ENCODE measurements at places on chromosomes 3 and 15. TPM values are rescaled to one million over a fixed set of nuclear protein-coding genes. Genes with fewer than 3 reads are reported as not detected.

- no peak for DNase-seq
Observed at GRCh38 chr3:111412656-111413055, 129.3 kb upstream of the CD96 start.

DNA sequence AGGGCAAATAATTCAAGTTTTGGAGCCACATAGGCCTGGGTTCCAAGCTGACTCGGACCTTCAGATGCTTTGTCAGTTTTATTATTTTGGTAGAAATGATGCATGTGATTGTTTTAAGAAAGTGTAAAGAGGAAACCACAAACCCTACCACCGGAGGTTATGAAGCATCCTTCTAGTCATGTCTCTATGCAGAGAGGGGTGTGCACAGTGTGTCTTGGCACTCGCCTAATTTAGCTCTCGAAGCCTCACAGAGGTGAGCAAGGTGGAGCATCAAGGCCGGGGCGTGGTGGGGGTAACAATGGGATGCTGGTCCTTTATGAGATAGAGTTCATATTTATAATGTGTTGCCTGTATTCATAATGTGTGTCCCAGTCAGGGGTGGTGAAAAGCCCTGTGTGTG lies 63.7 kb upstream of the SMAD6 start:
- no peak for DNase-seq

DNA sequence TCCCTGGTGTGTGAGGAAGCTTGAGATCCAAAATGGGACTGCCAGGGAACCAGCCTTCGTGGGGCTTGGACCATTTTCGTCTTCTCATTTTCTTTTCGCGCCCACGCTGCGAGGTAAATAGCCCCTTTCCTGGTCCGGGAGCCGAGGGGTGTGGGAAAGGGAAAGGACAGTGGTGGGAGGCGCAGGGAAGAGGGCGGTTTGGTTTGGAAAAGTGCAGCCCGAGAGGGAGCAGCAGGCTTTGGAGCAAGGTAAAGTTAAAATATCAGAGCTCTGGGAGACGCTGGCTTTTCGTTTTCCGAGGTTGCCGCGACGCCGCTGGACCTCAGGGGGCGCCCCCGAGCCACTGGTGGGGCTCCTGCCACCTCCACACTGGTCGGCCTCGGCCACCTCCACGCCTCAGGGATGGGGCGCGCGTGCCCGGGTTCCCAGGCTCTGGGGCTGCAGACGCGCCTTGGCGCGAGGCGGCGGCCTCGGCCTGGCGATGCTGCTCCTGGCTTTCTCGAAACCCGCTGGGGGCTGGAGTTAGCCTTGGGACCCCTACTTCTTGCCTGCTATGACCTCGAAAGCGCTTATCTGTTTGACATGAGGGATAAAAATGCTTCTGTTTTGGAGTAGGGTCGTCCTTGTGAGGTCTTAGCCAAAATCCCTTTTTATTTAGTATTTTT lies 3.2 kb downstream of the PTPRG start:
- no peak for DNase-seq

- no peak for DNase-seq
Observed at GRCh38 chr15:67611370-67612369, 69.2 kb downstream of the MAP2K5 start.

DNA sequence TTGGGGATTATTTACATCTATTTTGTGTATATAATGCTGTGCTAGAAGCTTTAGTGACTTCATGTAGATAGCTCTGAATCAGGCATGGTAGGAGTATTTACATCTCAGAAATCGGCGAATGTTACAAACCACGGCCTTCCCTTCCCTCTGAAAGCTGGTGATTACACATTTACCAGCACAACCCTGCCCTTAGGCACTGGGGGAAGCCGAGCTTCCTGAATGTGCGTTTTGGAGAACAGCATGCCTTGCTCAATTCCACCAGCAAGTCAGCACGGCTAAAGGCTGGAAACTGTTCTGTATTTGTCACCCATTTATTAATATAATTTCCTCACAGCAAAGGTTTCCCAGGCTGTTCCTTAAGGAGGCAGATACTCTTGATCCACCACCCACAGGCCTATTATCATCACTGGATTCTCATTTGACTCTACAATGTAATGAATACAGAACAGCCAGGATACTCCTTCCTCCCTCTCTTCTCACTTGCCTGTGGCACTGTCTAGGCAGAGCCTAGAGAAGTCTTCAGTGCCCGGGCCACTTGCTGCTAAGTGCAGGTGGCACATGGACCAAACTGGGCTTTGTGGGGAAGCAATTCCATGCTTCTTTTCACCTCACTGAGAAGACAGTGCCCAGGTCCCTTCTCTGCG lies 55.2 kb upstream of the CACNA2D3 start:
- DNase-seq = no peak

- no peak for DNase-seq
Observed at GRCh38 chr3:171270541-171270940, 189.7 kb downstream of the TNIK start.

The STRIT1 gene
- total RNA-seq = not detected

GRCh38 chr3:120393243-120393642 lies 44.1 kb upstream of the LRRC58 start:
- DNase-seq = no peak

The PPM1L gene
- total RNA-seq = 6.4 TPM

GRCh38 chr3:187167777-187168176 lies 28.5 kb upstream of the RPL39L start:
- DNase-seq = no peak

DNA sequence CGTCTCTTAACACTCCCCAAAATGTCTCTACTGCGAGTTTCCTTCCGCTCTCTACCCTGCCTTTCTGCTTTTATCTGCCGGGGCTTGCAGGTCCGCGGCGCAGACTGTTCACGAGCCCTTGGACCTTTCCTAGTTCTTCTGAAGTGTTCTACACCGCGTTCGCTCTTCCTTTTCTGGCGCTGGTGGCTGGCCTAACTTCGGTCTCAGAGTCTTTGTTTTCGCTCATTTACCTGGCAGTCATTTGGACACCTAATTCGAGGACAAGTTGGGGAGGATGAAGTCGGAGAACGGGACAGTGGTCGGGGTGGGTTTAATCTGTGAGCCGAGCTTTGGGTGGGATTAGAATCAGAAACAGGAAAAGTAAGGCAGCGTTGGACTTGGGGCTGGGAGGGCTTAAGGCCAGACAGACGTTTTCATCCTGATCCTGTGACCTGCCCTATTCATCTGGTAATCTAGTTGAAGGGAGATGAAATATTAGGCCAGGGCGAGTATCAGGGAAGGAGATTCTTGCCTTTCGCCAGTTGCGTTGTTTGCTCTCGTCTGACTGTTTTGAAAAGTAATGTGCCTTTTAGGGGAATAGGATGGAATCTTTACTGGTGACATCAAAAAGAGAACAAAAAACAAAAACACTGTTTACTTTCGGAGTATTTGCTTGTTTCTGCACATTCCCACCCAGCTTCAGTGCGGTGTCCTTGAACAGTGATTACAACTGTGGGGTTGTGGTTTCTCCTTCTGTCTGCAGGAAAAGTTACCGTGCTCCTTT lies 1.8 kb downstream of the DIPK2A start:
- peak; percentile 66 for DNase-seq

DNA sequence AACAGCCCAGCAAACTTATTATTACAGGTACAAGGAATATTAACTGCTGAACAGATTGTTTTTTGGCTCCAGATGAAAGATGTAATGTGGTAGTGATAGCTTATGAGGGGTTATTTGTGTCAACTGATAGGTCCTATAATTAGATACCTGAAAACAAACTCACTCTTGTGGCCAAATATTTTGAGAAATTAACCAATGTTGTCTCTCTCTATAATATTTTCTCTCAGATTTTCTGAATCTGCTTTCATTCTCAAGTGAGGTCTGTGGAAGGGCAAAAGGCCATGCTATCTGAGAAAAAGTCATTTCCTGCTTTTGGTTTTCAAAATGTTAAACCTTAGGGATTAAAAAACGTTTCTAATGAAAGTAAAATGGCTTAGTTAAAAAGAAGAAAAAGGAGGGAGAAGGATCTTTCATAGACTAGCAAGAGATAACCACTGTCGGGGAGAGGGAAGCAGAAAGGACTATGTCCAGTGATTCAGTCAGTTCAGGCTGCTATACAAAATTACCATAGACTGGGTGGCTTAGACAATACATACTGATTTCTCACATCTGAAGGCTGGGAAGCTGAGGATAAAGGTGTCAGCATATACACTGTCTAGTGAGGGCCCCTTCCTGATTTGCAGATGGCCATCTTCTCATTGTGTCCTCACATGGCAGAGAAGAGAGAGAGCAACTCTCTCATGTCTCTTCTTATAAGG lies 277.5 kb upstream of the P2RY1 start:
- no peak for DNase-seq

DNA sequence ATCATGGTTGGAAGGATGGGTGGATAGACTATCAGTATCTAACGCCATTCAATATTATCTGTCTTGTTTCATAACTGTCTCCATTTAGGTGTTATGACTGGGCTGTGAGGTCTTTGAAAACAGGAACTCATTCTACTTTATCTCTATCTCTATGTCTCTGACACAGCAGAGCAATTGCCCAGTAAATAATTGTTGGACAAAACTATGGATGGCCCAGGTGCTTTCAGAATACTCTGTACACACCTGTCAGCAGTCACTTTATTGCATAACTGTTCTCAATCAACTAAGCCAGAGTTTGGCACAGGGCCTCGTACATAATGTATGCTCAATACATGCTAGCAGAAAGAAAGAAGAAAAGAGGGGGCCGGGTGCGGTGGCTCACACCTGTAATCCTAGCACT lies 210.3 kb downstream of the OPA1 start:
- no peak for DNase-seq

DNA sequence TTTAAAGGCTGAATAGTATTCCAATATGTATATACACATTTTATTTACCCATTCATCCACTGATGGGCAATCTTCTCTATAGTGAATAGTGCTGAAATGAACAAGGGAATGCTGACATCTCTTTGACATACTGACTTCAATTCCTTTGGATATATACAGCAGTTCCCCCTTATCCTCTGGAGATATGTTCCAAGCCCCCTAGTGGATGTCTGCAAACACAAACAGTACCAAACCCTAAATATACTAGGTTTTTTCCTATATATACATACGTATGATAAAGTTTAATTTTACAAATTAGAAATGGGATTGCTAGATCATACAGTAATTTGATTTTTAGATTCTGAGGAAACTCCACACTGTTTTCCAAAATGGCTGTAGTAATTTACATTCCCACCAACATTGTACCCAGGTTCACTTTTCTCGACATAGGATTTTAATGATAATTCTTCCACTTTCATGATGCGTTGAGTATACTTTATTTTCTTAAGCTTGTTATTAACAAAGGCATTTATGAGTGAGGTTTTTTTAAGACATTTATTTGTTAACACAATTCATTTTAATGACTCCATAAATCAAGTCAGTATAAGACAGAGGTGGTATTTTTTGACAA lies 38.2 kb downstream of the VPS13C start:
- no peak for DNase-seq

GRCh38 chr15:55694652-55695150 lies 48.3 kb downstream of the PRTG start:
- no peak for DNase-seq

The IQSEC1 gene
- total RNA-seq = 113 TPM

The FBXL2 gene
- total RNA-seq = 0.39 TPM

- DNase-seq = no peak
Observed at GRCh38 chr15:80580106-80580505, 115.0 kb upstream of the ABHD17C start.

The EFHB gene
- total RNA-seq = 1.8 TPM

Measured in T-cell (primary cell).